ENCODE measurements at places on chromosomes 5 and 9.

DNA sequence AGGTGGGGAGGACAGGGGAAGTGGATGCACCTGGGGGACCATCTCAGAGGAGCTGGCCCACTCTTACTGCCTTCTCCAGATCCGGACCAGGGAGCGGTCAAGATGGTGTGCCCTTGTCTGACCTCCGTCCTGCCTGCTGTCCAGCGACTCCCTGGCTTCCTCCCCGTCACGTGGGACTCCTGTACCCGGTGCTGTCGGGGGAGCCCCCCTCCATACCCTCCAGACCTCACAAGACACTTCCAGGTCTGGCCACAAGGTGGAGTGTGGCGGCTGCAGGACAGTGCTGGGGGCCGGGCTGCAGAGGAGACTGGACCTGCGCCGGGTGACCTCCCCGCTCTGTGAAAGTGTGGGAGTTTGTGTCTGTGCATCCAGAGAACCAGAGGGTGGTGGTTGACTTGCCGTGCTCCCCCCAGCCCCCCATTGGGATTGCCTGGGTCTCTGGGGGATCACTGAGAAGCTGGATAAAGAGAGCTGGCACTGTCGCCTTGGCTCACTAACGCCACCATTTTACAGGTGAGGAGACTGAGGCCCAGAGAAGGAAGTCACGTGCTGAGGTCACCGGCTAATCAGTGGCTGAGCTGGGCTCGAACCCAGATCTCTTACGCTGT, 1.9 kb upstream of the CRB2 start:
- DNase-seq = no peak

DNA sequence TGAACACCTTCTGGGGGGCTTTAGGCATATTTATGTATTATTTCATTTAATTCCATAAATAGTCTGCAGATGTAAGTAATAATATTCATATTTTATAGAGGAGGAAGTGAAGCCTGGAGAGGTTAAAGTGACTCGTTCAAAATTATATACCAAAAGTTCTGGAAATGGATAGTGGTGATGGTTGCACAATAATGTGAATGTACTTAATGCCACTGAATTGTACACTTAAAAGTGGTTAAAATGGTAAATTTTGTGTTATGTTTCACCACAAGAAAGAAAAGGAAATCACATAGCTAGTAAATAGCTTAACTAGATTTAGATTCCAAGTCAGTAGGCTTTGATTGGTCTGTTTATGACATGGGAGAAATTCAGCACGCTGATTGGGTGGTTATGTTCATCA, 13.0 kb upstream of the TMEFF1 start:
- DNase-seq = no peak

DNA sequence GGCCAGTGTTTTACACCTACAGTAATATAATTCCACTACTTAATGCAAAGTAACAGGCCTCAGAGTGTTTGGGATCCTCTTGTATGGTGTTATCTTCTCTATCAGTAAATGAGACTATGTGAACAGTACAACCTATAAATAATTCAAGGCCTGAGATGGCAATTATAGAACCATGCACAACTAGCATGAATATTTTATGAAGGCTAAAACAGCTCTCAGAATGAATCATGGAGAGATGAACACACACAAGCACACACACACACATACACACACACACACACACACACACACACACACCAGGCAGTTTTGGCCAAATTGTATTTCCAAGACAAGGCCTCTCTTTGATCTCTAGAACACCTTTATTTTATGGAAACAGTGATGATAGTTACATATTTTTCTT, 224.9 kb downstream of the EBF1 start:
- no peak for DNase-seq

GRCh38 chr5:16548115-16548514, 68.7 kb downstream of the RETREG1 start:
- no peak for DNase-seq

DNA sequence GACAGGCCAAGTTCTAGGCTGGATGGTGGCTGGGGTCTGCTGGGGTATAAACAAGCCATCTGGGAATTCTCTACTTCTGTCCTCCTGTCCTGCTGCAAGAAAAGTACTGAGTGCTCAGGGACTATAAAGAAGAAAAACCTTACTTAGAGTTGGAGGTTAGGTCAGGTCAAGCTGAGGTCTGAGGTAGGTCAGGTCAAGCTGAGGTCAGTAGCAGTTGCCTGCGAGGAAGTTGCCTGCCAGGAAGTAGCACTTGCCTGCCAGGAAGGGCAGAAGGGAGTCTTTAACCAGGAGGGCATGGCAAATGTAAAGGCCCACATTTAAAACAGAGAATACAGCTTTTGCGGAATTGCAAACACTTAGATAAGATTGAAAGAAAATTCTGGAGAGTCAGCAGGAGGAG, 51.3 kb upstream of the PRLR start:
- no peak for DNase-seq

DNA sequence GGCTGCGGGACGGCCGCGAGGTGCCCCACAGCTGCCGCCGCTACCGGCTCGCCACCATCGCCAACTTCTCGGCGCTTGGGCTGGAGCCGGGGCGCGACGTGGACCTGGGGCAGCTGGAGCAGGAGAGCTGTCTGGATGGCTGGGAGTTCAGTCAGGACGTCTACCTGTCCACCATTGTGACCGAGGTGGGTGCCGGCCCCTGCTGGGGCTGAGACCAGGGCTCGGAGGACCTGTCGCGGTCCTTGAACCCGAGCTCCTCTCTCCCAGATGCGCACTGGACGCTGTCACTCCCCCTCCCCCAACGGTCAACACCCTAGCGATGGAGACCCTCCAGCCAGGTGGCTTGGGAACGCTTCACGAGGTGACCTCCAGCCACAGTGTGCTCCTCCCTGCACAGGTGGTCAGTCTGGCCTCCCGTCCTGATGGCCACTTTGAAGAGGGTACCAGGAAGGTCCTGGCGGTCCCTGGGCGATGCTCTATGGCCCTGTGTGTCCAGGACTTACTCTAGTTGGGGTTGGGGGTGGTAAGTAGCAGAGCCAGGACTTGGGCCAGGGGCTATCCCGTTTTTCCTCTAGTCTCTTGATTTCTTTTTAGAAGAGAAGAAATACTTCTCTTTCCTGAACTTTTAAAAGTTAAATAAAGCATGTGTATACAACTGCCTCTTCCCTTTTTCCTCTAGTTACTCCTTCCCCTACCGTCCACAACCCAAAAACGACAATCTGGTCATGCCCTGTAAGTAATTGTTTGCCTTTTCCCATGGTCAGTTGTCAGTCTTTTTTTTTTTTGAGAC, 866 bp downstream of the SLC22A5 start:
- no peak for DNase-seq

GRCh38 chr9:30349526-30350513, 2034.6 kb upstream of the ACO1 start:
- DNase-seq = no peak

DNA sequence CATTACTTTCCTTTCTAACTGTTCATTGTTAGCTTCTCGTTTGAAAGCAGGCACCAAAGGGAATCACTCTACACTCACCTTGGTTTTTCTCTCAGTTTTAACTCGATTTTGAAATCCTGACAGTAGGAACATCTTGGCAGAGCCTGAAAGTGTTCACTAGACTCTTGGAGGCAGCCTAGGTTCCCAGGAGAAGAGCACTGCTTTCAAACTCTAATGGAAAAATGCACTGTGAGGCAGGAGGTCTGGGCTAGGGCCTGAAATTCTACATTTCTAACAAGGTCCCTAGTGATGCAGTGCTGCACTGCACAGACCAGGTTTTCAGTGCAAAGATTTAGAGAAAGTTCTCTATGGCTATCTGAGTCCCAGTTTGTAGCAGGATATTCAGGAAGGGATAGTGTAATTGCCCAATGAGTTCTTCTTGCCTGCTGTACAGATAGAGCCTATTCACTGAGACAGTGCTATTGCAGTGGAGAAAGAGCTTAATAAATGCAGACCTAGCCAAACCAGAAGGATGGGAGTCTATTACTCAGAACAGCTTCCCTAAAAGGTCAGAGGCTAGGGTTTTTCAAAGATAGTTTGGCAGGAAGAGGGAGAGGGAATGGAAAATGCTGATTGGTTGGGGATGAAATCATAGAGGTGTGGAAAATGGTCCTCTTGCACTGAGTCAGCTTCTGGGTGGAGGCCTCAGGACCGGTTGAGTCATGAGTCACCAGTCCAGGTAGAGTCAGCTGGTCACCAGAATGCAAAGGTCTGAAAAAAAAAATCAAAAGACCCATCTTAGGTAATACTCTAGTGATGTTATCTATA, 153.9 kb downstream of the GPBP1 start:
- DNase-seq = no peak

- DNase-seq = no peak
These were observed 54.5 kb upstream of the KCNMB1 start for GRCh38 chr5:170443624-170444023.

- no peak for DNase-seq
These were observed 129.0 kb downstream of the SREK1 start for GRCh38 chr5:66273121-66273520.

DNA sequence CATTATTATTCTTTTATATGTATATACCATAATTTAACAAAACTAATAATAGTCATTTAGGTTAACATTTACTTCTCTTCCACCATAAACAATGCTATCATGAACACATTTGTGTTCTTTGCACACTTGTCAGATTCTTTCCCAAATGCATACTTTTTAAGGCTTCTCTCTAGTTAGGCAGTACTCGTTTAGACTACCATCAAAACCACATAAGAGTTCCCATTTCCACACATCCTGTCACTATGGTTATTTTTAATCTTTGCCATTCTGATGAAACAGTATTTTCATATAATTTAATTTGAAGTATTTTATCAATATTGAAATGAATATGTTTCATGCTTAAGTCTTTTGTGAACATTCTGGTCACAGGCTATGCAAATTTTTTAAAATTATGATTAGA, 15.1 kb downstream of the DROSHA start:
- DNase-seq = no peak

DNA sequence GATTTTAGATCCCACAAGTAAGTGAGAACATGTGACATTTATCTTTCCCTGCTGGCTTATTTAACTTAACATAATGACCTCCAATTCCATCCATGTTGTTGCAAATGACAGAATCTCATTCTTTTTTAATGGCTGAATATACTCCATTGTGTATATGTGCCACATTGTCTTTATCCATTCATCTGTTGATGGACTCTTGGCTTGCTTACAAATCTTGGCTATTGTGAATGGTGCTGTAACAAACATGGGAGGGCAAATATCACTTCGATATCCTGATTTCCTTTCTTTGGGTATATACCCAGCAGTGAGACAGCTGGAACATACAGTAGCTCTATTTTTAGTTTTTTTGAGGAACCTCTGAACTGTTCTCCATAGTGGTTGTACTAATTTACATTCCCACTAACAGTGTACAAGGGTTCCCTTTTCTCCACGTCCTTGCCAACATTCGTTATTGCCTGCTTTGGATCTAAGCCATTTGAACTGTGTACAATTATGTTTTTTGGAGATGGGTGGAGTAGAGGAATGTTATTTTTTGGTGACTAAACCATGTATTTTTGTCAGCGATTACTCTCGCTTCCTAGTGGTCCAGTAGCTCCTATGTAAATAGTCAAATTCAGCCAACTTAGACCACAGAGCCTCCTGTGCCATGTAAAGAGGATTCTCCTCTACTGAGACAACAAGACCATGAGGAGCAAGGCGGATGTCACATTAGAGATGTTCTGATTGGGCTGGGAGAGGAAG, 60.6 kb downstream of the TNFSF15 start:
- no peak for DNase-seq

- DNase-seq = no peak
These were observed 91.8 kb downstream of the GLIS3 start for GRCh38 chr9:4207881-4208615.

- peak; percentile 16 for DNase-seq
These were observed 13.2 kb downstream of the GZMK start for GRCh38 chr5:55037046-55037771.

DNA sequence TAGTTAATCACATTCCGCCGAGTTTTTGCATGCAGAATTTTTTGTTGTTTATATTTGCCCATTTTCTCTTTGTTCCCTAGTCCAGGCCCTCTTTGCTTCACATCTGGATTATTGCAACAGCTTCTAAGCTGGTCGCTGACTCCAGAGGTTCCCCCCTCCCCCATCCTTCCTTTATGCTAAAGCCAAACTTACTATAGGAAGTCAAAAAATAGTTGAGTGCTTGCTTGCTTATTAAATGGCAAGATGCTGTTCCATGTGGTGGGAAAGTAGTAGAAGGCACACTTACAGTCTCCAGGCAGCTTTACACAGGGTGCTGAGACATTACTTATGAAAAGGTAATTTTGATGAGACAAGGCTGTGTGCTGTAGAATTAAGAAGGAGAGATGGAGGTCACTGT, 1.3 kb downstream of the ZBTB34 start:
- no peak for DNase-seq

- no peak for DNase-seq
These were observed 46.2 kb upstream of the PRRC1 start for GRCh38 chr5:127471211-127471610.

DNA sequence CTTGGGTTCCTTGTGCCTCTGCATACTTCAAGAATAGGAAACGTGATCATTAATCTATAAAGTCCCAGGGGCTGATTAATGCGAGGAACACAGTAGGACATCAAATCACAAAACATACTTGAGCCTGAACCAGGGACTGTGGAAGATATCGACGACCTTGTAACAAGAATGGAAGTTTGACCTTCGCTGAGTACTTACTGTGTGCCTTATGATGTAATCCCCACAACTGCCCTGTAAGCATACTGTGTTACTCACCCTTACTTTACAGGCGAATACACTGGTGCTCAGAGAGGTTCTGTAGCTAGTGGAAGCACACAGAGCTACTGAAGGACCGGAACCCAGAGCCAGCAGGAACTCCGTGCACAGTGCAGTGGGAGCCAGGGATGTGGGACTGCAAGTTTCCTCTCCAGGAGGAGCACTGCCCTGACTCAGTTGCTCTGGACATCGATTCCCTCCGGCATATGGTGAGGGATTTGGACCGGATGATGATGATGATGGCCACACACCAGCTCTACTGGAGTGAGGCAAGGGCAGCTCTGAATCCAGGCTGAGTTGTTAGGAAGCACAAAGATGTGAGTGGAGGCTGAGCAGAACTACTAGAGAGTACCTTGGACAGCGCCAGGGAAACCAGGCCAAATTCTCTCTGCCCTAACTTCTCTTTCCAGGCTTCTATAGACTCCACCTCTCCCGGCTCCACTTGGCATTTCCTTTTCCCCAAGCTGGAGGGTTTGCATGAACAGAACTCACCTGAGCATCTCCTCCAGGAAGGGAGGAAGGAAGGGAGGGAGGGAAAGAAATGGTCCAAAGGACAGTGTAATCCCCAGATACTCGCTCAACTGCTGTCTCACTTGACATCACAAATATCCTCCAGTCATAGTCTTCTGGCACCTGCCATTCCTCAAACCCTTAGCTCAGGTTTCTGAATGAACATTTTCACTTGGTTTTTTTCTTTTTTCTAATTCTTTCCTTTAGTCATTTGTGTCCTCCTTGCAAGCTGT, 1.5 kb upstream of the GABBR2 start:
- DNase-seq = no peak

GRCh38 chr5:10581867-10582511, 18.1 kb downstream of the ANKRD33B start:
- no peak for DNase-seq

All from effector memory CD4-positive, alpha-beta T cell (primary cell).